ENCODE measurements at places on chromosomes 13 and 19.

- no peak for DNase-seq
Measured at GRCh38 chr19:40303765-40304164, 18.6 kb upstream of the AKT2 start.

DNA sequence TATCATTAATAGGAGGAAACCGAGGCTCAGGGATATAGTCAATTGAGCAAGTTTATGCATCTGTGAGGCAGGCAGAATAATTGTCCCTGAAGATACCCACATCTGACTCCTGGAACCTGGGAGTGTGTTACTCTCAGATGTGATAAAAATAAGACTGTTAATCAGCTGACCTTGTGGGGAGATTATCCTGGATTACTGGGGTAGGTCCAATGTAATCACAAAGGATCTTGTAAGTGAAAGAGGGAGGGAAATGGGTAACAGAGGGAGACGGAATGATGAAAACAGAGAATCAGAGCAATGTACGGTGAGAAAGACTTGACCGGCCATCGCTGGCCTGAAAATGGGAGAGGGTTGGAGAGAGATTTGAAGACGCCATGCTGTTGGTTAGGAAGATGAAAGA lies 3.2 kb upstream of the EDDM13 start:
- DNase-seq = no peak

DNA sequence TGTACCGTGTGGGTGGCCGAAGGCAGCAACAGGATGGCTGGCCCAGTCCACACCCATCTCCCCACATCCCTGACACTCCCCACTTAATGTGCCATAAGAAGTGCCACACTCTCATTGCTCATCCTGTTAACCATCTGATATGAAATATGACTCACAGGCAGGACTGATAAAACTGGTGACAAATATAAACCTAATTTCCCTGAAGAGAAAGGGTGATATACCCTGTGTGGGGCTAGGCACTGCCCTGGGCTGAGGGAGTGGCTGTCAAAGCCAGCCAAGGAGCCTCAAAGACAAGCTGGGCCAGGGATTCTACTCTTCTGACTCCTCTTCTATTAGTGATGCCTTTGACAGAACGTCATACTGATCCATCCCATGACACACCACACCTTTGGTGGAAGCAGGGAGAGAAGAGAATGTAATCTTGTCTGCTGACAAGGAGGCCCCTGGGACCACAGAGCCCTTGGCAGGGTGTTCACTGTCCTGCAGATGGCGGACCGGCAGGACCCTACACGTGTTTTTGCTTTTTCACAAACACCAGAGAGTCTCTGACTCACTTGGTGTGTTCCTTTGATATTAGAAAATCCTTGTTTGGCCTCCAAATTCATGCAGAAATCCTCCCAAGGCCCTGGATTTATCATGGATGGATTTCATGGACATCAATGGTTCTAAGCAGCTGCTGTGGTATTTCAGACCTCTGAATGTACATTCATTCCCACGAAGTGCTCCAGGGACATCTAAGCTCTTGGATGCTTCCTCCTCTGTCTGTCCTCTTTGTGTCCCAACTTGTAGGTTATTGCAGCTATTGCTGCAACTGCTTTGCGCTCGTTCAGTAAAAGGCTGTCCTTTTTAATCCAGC lies 98.0 kb upstream of the WASF3 start:
- no peak for DNase-seq

- DNase-seq = no peak
Measured at GRCh38 chr13:45200701-45201232, at the start of gene KCTD4. KCTD4 (minus strand) TSS chr13:45201045; CDS start chr13:45194567, 6,478 bp downstream.

- no peak for DNase-seq
Measured at GRCh38 chr13:33106656-33107360, 90.6 kb downstream of the KL start.

DNA sequence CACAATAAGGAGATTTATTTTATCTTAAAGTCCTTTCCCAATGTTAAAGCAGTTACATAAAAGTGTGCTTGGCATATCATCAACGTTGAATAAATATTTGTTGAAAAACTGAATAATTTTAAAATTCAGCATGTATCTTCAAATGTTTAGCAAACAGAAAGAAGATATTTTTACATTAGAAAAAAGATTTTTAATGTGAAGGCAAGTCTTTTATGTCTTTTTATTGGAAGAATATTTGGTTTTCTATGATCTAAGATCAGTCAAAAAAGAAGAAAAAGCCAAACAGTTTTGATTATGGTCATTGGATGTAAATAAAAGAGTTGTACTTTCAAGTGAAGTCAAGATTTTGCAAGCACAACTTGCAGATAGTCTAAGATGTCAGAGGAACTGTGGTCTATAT lies 397.4 kb downstream of the DACH1 start:
- DNase-seq = no peak

DNA sequence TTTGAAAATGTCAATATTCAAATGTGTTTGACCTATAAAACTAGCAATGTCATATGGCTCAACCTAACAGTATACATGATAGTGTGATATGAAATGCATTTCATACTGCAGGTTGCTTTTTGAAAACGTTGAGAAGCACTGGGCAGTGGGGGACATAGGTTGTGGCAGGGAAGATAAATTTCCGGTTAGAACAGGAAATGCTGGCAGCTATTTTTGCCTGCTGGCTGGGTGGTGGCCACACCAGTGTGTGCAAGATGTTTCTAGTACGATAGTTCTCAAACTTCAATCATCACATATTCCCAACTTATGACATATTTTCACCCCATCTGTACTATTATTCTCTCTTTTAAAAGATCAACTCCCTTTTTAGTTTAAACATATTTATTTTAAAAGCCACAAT lies 17.2 kb downstream of the FXYD5 start:
- no peak for DNase-seq

DNA sequence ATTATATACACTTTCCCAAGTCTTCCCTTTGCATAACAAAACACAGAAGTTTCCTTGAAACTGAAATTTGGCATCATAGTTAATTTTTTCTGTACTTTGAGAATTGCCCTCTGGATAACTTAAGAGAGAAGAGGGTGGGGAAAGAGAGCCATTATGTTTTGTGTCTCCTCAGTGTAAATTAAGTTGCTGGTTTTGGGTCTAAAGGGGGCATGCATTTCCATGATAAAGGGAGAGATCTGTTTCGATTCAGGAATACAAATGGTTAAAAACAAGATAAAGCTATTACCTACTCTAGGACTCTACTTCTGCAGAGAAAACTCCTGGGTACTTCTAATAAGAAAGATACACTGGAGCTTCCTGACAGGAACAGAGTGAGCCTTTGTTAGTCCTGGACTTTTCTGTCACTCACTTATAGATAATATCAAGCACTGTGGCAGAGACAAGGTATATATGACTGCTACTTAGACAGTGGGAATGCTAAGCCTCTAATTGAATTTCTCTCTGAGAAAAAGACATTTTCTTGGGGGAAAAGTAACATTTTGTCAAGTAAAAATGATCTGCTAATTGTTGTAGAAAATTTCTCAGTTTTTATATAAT lies 142.8 kb upstream of the PCDH9 start:
- DNase-seq = no peak

- peak; percentile 26 for DNase-seq
Measured at GRCh38 chr19:37979547-37980082, 72.6 kb downstream of the SIPA1L3 start.

DNA sequence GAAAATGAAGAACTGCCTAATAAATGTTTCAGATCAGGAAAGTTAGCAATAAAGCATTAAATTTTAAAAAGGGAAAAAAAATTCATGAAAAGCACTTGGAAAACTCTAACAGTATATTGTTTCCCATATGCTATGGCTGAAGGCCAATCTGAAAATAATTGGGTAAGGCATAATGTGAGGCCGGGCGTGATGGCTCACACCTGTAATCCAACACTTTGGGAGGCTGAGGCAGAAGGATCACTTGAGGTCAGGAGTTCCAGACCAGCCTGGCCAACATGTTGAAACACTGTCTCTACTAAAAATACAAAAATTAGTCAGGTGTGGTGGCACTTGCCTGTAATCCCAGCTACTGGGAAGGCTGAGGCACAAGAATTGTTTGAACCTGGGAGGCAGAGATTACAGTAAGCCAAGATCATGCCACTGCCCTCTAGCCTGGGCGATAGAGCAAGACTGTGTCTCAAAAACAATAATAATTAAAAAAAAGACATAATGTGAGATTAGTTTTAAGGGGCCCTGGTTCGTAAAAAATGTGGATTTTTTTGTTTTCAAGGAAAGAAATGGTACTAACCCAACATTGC lies 15.2 kb downstream of the INTS6 start:
- no peak for DNase-seq

- no peak for DNase-seq
Measured at GRCh38 chr13:86932776-86933334, 738.3 kb upstream of the SLITRK5 start.

- no peak for DNase-seq
Measured at GRCh38 chr19:47614021-47614295, 5.0 kb downstream of the BICRA start.

- no peak for DNase-seq
Measured at GRCh38 chr13:21088534-21088933, 27.1 kb upstream of the LATS2 start.

- DNase-seq = no peak
Measured at GRCh38 chr19:1837625-1838105, 10.6 kb downstream of the REXO1 start.

GRCh38 chr13:106525865-106526264 lies 9.6 kb downstream of the EFNB2 start:
- no peak for DNase-seq

DNA sequence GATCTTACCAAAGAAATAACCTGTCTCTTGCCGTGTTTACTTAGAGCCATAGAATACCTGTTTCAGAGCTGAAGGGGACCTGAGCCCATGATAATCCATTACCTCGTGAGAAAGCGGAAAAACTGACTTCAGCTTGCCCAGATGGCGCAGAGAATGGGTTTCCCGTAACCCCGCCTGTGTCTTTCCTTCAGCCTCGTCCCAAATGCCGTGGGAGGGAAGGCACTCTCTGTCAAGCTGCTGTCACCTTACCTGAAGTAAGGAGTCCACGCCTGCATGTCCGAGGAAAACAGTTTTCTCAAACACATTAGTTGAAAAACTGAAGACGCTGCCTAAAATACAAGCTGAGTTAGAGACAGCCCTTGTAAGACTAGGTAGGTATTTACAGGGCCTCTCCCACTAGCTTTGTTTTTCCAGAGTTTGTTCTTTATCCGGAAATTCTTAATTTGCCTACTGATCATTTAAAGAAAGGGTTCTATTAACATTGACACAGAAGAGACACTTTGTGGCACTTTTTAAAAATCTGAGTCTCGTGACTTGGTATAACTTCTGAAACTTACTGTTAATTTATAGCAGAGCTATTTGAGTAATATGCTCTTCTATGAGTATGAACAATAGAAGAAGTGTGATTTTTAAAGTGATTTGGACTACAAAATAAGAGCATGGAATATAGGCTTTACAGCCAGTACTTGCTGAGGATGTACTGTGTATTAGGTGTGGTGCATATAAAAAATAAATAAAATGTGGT lies 1.3 kb upstream of the INTS6 start:
- DNase-seq = no peak

GRCh38 chr19:18397242-18398202 lies at the start of gene LRRC25:
LRRC25 (minus strand) TSS chr19:18397622; CDS start chr19:18396963, 659 bp downstream.
- no peak for DNase-seq

DNA sequence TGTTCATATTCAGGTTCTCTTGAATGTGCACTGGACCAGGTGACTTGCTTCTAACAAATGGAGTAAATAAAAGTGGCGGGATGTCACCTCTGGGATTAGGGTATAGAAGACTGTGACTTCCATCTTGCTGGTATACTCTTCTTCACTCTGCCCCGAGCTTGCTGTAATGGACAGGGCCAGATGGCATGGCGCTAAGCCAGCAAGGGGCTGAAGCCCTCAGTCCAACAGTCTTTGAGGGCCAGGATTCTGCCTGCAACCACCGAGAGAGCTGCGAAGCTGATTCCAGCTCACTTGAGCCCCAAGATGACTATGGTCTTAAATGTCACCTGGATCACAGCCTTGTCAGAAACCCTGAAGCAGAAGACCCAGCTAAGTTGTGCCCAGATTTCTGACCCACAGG lies 600.0 kb downstream of the FGF9 start:
- no peak for DNase-seq

GRCh38 chr19:6204212-6204611 lies 68.7 kb downstream of the ACSBG2 start:
- DNase-seq = no peak

DNA sequence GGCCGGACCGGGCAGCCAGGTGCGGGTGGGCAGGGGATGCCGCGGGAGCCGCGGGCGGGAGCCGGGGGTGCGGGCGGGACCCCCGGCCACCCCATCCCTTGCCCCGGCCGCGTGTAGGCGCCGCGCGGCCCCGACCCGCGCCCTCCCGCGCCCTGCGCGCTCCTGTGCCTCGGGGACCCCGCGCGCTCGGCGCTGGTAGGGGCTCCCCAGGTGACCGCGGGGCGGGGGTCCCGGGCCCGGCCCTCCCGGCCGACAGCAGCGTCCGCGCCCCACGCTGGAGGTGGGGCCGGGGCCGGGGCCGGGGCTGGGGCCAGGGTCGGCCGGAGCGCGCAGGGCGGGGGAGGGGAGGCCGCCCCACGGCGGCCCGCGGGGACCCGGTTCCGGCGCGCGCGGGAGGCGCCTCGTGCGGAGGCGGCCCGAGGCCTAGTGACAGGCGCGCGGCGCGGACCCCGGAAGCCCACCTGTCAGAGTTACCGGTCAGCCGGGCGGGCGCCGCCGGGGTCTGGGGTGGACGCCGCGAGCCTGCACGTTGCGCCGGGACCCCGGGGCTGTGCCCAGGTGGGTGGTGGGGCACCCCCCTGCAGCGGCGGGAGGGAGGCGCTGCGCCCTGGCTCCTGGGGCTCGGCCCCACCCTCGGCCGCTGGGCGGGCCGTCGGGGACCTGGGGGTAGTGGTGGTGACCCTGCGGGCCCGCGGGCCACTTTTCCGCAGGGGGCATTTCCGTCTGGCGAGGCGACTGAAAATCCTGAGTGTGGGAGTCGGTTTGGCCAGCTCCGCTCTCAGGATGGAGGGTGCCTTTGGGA lies 518 bp downstream of the TFDP1 start:
- no peak for DNase-seq

DNA sequence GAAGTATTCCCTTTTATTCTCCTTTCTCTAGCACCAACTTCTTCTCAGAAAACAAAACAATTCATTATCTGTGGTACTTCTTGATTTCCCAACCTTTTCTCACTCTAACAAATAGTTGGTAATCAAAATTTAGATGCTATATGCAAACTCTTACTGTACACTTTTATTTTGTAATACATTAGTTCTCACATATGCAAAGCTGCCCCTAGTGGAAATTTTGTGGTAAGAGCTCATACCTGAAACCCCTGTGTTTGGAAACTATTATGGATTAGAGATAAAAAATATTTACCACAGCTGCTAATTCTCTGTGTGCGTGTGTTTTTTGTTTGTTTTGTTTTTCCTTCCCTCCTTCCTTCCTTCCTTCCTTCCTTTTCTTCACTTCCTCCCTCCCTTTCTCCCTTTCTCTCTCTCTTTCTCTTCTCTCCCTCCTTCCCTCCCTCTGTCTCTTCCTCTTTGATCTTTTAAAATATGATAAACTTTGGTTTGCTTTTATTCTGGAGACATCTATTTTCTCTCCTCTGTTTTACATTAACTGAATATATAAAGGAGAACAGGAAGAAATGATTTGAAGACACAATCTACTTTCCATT lies 537.4 kb downstream of the SLITRK6 start:
- no peak for DNase-seq
